ENCODE measurements at places on chromosomes 2 and 18.

DNA sequence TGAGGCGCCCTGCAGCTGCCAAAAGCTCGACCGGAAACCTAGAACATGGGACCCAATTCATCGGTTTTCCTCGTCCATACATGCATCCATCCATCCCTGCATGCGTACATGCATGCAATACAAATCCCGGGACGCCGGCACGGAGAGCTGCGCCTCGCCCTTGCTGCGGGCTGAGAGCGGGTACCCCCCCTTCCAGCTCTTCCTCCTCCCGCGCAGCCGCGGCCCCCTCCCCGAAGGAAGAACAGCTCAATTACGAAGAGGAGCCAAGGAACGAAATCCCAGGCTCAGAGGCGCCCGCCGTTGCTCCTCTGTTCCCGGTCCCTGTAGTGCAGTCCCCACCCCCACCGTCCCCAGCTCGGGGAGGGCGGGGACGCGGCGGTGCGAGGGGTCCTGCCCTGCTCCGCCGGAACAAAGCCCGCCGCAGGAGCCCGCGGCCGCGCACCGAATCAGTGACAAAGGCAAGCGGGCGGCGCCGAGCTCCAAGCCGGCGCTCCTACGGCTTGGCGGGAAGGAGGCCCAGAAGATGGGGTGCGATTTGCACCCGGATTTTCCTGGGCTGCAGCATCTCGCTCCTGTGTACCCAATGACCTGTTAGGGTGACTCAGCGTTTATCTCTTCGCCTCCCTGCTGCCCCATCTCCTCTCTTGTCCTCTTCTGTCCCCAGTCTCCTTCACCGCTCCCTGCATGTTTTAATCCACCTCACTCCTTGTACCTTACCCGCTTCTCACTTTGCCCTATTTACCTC, 8.9 kb upstream of the POU3F3 start:
- DNase-seq, result no peak

DNA sequence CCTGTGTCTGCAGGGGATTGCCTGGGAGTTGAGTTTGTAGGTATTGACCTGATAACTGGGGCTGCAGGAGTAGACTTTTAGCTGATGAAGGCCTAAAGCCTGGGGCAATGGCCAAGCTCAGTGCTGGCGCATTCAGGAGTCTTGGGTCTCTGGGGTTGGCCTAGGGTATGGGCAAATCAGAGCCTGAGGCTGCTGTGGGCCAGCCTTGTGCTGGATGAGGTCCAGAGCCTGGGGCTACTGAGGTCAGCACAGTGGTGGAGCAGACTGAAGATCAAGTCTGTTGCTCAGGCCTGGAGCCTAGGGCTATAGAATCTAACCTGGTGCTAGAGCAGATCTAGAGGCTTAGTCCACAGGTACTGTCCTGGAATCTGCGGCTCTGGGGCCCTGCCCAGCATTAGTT, 262.4 kb downstream of the ZNF804A start:
- DNase-seq, result no peak

DNA sequence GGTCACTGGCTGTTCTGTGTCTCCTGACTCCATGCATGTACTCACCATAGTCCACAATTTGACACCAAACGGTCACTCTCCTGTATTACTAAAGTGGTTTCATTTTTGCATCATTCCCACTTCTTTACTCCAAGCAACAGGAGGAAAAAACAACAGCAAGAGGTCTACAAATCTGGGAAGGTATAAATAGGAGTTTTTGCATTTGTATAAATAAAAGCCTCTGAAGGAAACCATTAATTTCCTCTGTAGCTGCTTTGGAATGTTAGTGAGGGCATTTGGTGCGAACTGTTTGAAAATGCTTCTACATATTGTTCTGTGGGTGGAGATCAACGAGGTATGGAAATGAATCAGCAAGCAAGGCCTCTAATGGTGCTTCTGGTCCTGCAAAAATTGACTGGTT, 148.5 kb upstream of the DLX2 start:
- DNase-seq, result peak; percentile 25

GRCh38 chr2:55112229-55113031, 62.2 kb upstream of the RTN4 start:
- DNase-seq, result no peak

DNA sequence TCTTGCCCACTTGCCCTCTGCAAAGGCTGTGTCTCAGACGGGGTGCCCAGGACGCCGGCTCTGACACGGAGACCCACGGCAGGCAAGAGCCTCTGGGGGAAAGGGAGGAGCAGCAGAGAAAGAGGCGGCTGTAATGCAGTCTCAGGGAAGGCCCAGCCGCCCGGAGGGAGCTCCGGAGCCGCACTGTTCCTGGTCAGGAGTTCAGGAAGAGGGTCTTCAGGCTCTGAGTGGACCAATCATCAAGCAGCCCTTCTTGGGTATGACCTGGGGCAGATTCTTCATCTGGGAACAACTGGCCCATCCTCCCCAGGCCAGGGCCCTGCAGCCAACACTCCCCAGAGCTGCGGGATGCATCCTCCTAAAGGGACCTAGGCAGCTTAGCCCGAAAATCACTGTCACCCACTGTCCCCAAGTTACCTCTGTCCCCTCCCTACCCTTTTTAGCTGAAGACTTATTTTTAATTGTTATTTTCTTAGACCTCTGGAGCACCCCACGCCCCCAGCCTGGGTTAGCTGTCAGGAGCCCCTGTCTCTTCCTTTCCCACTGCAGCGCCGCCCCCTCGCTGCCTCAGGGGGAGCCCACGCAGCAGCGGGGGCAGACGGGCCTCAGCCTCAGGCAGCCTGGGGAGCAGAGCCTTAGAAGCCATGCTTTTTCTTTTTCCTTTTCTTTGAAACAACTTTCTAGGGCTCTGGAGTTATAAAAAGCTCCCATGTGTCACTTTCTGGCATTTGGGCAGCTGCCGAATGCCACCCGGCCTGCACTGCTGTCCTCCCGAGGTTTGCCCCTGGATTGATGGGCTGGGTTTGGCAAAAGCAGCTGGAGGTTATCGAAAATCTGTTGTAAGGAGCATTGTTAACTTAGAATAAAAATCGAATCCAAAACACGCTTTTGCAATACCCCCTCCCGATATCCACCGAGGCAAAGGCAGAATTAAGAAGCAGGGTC, 644 bp upstream of the NEU2 start:
- DNase-seq, result no peak

GRCh38 chr2:224968051-224968450, 74.2 kb downstream of the DOCK10 start:
- no peak for DNase-seq

DNA sequence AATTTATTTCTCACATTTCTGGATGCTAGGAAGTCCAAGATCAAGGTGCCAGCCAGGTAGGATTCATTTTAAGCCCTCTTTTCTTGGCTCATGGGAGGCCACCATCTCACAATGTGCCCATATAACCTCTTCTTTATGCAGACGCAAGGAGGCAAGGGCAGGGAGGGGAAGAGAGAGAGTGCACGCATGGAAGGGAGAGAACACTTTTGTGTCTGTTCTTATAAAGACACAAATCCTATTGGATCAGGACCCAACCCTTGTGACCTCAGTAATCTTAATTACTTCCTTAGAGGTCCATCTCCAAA, 32.5 kb downstream of the CMPK2 start:
- DNase-seq, result no peak

GRCh38 chr2:109710505-109711229, 83.4 kb upstream of the RGPD5 start:
- DNase-seq, result no peak

DNA sequence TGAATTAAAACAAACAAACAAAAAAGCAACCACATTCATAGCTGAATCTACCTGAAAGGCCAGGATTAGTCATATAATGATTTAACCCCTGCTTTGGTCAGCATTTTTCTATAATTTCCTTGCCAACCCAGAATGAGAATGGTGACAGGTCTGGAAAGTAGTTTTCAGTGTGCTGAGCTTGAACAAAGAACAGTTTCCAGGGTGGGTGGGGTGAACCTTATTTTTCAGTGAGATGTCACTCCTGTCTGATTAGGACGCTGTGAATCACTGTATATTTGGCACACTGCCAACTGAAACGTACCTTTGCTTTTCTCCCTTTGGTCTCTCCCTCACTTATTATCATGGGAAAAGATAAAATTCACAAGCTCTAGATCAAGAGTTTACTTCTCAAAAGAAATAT, 35.0 kb upstream of the DSC1 start:
- DNase-seq, result no peak

DNA sequence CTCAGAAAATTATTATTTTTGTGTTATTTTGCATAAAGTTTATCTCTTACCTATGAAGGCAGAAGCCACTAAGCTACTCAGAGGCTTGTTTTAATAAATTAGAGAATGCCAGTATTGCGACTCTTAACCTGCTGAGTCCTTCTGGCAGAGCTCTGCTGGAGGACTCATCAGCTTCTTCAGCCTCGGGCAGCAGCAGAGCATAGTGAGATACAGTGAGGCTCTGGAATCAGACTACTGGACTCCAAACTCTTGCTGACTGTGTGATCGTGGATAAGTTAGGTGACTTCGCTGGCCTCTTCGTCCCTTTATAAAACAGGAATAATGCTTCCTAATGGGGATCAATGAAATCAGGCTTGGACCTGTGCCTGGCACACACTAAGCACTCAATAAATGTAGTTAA, 1.7 kb downstream of the PTRHD1 start:
- DNase-seq, result no peak

DNA sequence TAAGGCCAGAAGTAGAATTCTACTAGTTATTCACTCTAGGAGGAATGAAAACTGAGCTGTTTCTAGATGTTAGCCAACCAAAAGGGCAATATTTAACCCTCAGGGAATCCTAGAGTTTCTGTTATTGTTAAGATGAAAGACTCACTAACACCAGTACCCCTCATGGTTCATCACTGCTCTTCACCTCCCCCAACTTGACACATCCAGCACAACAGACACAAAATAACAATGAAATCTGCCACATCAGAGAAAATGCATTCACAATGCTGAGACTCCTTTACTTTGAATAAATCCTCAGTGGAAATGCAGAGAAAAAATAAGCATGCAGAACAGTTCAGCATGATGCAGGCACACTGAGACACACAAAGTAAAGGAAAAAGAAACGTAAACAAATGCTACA, 111.3 kb downstream of the RIF1 start:
- no peak for DNase-seq

- no peak for DNase-seq
Measured at GRCh38 chr2:159706385-159706980, 5.8 kb upstream of the MARCHF7 start.

- peak; percentile 53 for DNase-seq
Measured at GRCh38 chr2:195575879-195576401, 81.1 kb upstream of the SLC39A10 start.

- DNase-seq, result no peak
Measured at GRCh38 chr18:21914739-21915319, 174.2 kb downstream of the MIB1 start.

DNA sequence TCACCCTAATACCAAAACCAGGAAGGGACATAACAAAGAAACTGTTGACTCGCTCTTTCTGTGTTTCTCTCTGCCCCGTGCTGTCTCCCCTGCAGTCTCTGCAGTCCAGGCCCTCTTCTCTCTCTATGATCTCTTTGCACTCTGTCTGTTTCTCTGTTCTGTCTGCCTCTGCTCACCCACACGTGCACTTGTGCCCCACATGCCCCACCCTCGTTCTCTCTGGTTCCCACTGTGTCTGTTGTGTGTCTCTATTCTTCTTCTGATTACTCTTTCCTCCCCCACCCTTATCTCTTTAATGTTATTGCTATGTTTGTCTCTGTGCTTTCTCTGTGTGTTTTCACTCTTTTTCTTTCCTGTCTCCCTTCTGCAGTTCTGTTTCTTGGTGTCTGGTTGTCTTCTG, 54.0 kb downstream of the NAT8 start:
- DNase-seq, result no peak
